MV-4-11 (cell line): ENCODE measurements at places on chromosomes 2 and 18.
A peak's percentile ranks its signal among the peaks of the same experiment; 100 is the strongest.

- DNase-seq = peak; percentile 16
Measured at GRCh38 chr2:143205106-143205764, 76.0 kb downstream of the ARHGAP15 start.

- no peak for DNase-seq
Measured at GRCh38 chr2:169110419-169110818, 41.1 kb downstream of the DHRS9 start.

GRCh38 chr2:190980630-190981209 lies 33.3 kb downstream of the STAT1 start:
- DNase-seq = no peak

- DNase-seq = peak; percentile 44
Measured at GRCh38 chr2:40463112-40463511, 11.2 kb upstream of the SLC8A1 start.

GRCh38 chr2:230541934-230542380 lies 126.0 kb downstream of the SP100 start:
- DNase-seq = peak; percentile 9

DNA sequence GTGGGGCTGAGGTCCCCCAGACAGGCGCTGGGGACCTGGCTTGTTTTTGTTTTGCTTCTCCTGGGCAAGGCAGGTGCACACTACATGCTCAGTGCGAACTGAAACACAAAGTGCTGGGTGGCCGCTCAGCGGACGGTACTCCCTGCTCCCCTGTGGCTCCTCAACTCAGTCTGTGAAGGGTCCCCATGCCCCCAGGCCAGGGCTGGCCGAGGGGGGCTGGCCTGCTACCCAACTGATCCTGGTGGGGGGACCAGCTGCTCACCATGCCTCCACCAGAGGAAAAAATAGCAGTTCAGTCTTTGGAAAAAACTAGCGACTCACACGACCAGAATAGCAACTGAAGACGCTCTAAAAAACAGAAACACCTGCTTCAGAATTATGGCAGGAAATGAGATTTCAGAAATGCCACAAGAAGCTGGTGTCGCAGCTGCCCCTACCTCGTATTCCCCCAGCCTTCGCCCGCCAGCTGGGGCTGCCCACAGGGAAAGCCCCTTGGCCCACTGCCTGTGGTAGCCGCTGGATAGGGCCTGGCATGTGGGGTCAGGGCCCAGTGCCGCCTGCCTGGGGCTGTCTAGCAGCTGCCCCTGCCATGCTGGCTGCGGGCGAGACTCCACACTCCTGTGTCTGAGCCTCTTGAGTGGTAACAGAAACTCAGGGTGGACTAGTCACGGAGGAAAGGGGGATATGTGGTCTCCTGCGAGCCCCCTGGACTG lies 43.7 kb downstream of the MEX3C start:
- peak; percentile 43 for DNase-seq

- DNase-seq = no peak
Measured at GRCh38 chr2:236164201-236164924, 3.8 kb downstream of the GBX2 start.

DNA sequence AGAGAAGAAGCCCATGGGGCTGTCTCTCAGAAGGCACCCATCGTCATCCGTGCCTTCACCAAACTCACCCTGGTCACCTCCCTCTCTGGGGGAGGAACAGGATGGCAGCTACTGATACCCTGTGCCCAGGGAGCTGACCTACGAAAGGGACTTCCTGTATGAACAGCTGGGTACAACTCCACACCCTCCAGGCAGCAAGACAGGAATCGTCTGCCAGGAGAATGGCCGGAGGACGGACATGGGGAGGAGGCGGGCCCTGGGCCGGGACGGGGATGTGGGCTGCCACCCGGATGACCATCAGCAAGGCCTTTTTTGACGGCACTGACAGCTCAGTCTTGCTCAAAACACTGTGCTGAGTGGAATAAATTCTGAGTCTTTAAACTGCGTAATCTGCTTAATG lies 243.6 kb downstream of the HDAC4 start:
- no peak for DNase-seq

DNA sequence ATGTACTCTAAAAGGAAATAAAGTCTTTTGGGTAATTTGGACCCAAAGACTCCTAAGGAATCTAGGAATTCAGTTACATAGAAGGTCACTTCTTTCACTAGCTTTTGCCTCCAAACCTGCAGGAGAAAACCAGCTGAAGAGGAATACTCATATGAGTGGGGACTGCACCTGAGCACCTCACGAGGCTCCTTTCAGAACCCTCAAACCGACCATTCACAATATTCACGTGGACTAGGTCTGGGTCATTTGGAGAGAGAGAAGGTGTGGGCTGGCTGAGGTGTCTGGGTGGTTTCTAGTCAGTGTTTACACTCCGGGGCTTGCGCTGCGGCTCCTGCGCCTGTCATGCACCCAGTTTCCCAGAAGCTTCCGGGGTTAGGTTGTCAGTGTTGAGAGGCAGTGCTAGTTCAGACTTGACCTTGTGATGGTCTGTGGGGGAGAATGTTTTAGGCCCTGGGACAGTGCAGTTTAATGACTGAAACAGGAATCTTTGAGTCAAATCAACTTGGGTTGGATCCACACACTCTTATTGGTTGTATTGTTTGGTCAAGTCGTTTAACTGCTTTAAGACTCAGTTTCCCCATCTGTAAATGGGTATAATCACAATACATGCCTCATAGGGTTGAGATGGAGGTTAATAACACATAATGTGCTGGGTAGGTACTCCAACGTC lies 78.4 kb downstream of the LIMS1 start:
- DNase-seq = no peak

GRCh38 chr2:226320076-226320948 lies 479.3 kb downstream of the IRS1 start:
- no peak for DNase-seq

GRCh38 chr2:75340560-75340959 lies 141.2 kb upstream of the TACR1 start:
- no peak for DNase-seq

GRCh38 chr2:44979581-44979980 lies 29.7 kb downstream of the SIX2 start:
- DNase-seq = no peak

GRCh38 chr2:191835539-191836350 lies 11.1 kb downstream of the CAVIN2 start:
- no peak for DNase-seq

GRCh38 chr2:109700680-109701274 lies 86.6 kb downstream of the SOWAHC start:
- DNase-seq = no peak

DNA sequence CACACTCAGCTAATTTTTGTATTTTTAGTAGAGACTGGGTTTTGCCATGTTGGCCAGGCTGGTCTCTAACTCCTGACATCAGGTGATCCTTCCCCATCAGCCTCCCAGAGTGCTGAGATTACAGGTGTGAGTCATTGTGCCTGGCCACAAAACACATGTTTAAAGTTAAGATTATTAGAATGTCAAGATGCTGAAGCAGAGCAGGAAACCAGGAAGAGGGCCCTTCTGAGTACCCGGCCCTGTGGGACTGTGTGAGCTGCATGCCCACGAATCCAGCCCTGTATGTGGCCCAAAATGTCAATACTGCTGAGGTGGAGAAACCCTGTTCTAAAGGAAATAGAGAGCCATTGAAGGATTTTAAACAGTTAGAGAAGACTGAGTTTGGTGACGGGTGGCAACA lies 31.0 kb upstream of the REV1 start:
- DNase-seq = no peak

- DNase-seq = no peak
Measured at GRCh38 chr18:58624011-58624410, 4.9 kb downstream of the ALPK2 start.

DNA sequence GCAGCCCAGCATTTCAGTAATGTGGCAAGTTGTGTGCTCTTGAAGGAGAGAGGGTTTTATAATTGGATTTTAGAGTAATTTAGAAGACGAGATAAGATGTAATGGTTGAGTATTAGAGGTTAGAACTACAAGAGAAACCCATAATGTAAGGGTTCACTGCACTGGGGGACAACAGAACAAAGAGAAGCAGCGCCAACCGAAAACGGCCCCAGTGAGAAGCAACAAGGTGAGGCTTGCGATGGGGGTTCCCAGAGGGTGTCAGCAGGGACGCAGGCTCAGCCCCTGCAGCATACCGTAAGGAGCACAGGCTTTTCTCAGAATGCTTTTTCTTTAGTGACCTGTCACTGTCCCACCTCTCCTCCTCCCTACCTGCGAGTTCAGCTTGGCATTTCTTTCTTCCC lies 183.9 kb upstream of the ETAA1 start:
- no peak for DNase-seq

DNA sequence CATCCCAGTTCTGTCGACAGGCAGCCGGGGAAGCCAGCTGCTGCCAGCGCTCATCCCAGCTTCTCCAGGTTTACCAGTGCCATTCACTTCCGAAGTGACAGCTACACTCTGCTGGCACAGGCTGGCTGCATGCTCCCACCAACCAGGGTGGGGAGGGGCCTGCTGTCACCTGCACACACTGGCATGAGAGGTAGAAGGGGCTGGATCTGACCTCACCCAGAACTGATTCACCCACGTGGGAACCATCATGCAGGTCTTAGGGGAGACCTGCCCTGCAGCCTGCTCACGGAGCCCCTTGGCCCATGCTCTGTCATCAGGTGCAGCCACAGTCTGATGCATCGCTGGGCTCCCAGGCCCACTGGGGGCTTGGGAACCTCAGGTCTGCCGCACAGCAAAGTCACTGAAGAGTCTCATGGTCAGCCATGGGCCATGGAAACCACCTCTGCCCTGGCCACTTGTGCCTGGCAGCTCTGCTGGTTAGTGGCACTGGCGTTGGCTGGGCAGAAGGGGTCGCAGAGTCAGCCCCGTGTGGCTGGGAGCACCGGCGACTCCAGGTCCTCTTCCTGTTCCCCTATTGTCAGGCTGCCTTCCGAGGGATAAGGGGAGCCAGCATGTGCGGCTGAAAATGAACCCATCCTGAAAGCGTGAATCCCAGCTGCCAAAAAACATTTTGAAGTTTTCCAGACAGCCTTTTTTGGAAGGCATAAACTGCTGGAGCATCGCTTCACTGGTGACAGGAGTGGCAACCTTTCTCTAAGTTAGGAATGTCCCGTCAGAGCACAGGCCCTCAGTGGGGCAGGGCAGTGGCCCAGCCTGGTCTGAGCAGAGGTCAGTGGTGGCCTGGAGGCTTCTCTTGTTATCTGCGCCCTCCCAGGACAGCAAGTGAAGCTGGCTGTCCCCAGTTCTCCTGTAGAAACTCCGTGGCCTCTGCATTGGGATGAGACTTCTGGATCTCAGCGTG lies 157.8 kb downstream of the SEPTIN10 start:
- no peak for DNase-seq

DNA sequence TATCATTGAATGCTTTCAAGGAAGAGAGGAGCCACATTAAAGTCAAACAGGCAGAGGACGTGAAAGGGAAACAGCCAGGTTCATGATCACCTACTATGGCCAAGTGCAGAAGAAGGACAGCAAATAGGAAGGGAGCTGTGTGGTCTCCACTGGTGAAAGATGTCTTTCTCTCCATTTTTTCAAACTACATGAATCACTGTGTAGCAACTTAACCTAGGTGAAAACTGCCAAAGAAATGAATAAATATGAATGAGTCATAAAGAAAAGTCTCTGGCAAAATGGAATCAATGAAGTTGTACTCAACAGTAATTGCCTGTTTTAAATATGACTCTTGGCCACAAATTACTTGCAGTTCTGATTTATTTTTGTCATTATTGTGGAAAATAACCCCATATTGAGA lies 452.6 kb upstream of the PKDCC start:
- DNase-seq = no peak

GRCh38 chr18:55775972-55776371 lies 188.0 kb upstream of the TCF4 start:
- no peak for DNase-seq

DNA sequence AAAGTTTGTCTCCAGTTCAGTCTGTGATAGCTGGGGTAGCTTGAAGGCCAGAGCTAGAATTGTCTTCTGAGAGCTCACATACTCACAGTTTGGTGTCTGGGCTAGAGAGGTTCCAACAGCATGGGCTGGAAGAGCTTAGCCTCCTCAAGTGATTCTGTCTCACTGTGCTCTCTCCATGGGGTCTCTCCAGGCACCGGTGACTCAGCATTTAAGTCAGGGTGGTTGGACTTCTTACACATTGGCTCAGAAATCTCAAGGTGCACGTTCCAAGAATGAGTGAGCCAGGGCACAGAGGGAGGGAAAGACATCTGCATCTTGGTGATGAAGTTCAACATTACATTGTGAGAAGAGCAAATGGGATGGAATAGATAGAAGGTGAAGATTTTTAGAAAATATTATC lies 207.3 kb upstream of the DDX18 start:
- no peak for DNase-seq

- no peak for DNase-seq
Measured at GRCh38 chr2:133718688-133719201, 150.5 kb upstream of the NCKAP5 start.

DNA sequence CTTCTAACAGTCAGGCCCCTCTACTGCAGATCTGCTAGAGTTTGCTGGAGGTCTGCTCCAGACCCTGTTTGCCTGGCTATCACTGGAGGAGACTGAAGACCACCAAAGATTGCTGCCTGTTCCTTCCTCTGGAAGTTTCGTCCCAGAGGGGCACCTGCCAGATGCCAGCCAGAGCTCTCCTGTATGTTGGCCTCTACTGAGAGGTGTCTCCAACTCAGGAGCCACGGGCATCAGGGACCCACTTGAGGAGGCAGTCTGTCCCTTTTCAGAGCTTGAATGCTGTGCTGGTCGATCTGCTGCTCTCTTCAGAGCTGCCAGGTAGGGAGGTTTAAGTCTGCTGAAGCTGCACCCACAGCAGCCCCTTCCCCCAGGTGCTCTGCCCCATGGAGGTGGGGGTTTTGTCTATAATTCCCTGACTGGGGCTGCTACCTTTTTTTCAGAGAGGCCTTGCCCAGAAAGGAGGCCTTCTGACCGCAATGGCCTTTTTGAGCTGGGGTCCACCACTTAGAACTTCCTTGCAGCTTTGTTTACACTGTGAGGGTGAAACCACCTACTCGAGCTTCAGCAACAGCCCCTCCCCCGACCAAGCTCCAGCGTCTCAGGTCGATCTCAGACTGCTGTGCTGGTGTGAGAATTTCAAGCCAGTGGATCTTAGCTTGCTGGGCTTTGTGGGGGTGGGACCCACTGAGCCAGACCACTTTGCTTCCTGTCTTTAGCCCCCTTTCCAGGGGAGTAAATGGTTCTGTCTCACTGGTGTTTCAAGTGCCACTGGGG lies 566.0 kb downstream of the NR4A2 start:
- DNase-seq = no peak

GRCh38 chr2:85674417-85674816 lies 6.4 kb upstream of the SFTPB start:
- DNase-seq = peak; percentile 49

DNA sequence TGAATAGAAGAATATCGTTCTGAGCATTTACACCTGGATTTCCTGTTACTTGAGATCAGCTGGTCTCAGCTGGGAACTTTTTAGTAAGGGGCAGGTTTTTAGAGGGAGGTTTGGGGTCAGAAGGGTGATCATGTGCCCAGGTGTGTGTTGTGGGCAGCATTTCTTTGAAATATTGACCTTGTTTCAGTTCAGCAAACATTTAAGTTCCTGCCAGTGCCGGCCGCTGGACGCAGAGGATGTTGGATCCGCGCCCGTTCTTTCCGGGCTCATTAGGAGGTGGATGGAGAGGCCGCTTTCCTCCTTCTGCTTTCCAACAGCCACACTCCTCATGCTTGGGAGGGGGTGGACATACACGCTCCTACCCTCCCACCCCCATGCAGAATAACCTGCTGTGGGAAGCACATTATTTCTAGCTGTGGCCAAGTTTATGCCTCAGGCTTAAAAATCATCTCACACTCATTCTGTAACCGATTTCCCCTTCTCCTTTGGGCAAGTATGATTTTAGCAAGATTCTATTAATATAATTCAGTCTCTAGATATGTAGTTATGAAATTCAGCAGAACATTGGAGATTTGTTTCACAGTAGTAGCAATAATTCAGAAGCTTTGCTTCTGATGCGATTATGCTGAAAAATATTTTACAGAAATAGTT lies 131.4 kb downstream of the ZNF236 start:
- no peak for DNase-seq

- DNase-seq = no peak
Measured at GRCh38 chr2:33730193-33730592, 131.1 kb upstream of the FAM98A start.
